ENCODE measurements at places on chromosomes 6 and 20.
A peak's percentile ranks its signal among the peaks of the same experiment; 100 is the strongest.

DNA sequence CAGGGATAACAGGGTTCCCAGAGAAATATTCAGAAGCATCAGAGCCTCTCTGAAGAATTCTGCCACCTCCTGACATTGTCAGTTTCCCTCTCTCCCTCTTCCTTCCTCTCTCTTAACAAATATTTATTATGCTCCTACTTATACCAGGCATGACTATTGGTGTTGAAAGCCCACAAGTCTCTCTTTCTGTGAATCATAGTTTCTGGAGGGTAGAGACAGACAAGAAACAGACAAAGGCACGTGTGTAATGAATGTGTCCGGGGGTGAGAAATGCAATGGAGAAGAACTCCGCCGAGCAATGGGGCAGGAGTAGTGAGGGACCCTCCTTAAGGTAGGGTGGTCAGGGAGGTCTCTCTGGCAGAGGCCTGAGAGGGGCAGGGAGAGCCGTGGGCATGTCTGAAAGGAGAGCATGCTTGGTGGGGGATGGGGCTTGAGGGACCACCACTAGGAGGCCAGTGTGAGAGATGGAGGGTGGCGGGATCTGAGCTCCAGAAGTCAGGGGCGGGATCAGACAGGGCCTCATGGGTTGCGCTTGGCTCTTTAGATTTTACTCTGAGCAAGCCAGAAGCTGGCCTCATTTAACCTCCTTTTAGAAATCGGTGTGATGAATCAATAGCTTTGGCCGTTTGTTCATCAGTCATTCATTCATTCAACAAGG, 57.3 kb downstream of the EYA2 start:
- DNase-seq = no peak

DNA sequence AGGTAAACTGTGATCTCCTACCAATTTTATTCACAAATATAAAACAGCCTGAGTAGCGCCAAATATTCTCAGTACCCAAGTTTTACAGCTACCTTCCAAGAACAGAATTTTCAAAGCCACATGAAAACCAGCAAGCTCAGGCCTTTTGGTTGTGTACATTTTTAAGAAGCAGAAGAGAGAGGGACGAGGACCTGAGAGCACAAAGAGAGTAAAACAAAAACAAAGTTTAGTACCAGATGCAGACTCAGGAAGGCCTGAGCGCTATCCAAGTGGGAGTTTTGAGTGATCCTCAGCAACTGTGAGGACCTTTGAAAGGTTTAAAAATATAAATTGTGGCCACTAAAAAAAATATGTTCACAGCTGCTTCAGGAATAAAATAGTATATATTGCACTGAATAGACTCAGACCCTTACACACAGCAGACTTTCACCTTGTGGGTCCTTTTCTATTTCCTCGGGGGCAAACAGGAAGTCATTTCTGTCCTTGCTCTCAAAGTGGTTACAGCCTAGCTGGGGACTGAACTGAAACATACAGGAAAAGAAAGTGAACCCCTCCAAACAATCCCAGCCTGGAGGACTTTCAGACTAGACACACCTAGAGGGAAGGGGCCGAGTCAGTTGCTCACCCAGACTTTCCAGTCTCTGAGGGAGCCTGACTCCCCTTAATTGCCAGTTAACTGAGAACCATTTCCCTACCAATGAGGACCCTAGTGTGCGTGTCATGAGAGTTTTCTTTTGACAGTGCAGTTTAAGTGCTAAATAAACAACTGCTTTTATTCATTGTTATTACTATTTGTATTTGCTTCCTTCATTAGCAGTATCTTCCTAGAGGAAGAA, 48.5 kb upstream of the NT5E start:
- no peak for DNase-seq

GRCh38 chr6:17103715-17104114, 1.9 kb downstream of the STMND1 start:
- DNase-seq = no peak

DNA sequence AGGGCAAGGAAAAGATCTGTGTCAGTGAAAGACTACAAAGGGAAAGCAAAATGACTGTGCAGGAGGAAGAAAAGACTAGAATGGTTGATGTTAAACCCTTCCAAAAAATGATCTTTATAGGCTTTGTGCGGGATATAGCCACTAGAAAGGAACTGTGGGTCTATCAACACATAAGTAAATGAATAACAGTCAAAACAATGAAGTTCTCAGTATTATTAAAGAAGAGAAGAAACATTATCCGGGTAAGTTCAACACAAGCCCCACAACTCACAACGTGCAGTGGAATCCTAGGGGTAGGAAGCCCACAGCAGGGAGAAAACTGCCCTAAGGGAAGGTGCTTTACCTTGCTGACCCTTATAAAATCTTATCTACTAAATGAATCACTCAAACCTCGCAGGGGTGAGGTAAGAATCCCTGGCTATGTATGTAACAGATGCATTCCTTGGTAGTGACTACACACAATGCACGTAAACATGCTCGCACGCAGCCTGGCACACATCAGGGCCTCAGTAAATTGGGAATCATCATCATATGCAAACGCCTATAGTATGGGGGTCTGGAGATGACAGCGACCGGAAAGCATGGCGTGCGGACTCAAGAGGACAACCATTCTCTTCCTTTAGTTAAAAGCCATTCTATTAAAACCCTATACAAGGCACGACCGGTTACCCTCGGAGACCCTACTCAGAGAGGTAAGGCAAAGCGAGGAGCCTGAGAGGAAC, 11.3 kb downstream of the TFAP2A start:
- DNase-seq = peak; percentile 55

DNA sequence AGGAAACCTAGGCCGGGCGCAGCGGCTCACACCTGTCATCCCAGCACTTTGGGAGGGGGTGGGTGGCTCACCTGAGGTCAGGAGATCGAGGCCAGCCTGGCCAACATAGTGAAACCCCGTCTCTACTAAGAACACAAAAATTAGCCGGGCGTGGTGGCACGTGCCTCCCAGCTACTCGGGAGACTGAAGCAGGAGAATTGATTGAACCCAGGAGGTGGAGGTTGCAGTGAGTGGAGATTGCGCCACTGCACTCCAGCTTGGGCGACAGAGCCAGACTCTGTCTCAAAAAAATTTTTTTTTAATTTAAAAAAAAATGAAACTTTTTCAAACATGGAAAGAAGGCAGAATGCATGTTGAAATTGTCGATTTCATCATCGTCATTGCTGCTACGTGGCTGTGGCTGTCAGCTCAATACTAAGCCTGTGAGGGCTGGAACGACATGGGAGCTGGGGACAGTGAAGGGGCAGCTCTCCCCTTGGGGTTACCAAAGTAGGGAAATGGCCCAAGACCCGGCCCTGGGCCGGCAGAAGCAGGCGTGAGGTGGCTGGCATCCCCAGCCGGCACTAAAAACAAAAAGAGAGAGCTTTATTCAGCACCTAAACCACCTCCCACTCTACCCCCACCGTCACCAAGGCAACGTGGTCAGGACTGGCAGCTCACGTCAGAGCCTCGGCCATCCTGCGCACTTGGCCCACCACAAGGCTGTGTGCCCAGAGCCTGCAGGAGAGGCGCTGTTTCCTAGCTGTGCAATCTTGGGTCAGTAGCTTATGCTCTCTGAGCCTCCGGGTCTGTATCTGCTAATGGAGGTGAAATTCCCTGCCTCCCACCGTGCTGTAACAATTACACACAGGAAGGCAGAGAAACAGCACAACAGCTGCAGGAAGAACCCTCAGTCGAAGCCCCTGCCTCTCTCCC, 30.8 kb downstream of the AGPAT4 start:
- no peak for DNase-seq

GRCh38 chr20:1946762-1947534, 46.9 kb downstream of the PDYN start:
- peak; percentile 39 for DNase-seq

- peak; percentile 2 for DNase-seq
These were observed 111.0 kb upstream of the TFAP2D start for GRCh38 chr6:50602292-50602691.

DNA sequence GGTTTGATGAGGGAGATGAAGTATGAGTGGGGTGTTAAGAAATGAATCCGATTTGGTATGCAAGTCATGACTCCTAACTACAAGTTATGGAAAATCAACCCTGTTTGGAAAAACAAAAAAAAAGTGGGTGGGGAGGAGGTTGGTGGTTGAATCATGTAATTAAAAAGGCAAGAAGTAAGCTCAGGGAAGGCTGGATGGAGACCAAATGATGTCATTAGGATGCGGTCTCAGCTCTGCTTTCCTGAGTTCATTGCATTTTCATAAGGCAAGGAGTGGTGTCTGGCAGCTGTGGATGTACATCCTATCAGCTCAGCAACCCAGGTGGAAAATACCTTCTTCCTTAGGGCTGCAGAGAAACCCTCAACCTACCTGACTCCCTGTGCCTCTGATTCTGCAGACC, 60.4 kb upstream of the AKAP12 start:
- no peak for DNase-seq

All from AG08396 (cell line).